ENCODE measurements at places on chromosomes 5 and 9. TPM values are rescaled to one million over a fixed set of nuclear protein-coding genes. Genes with fewer than 3 reads are reported as not detected.

DNA sequence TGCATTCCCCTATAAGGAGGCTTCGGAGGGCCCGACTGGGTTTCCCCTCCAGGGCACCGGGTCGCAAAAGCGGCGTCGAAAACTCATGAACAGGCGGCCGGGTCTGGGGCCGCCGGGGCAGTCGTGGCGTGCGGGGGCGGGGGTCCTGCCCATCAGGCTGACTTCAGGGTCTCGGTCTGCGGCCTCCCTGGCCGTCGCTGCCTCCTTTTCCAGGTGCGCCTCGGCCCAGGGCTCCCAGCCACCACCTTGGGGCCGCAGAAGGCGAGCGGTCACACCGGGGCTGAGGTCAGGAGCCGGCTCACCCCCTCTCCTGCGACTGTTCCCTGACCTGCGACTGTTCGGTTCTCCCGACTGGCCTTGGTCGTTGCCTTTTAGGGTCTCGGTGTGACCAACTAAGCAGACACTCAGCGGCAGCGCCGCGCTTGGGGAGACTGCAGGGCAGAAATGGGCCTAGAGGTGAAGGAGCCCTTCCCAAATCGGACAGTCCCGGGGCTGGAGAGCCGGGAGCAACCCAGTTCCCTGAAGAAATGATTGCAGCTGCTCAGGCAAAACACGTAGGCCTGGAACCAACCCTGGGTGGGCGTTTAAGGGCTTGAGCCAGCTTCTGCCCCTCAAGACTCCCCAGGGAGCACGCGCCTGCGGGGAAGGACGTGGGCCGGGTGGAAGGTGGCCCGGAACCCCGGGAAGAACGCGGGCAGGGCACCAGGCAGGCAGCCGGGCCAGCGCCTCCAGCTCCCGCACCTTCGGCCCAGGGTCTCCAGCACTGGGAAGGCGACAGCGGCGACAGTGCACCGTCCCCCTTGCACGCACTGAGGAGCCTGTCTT lies 11.2 kb downstream of the IRX2 start:
- DNase-seq = no peak

DNA sequence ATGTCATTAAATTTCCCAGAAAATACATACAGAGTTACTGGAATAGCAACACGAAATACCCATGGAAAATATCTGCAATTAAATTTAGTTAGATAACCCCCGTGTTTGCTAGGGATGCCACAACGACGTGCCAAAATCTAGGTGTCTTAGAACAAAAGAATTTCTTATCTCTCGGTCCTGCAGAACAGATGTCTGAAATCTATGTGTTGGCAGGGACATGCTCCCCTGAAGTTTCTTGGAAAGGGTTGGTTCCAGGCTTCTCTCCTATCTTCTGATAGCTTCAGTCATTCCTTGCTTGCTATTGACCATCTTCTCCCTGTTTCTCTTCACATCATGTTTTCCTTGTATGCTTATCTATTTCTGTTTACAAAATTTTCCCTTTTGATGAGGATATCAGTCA lies 1067.0 kb downstream of the CDH18 start:
- no peak for DNase-seq

OR13D1 gene
- total RNA-seq = not detected

GRCh38 chr5:127028822-127029457 lies 1.4 kb downstream of the MARCHF3 start:
- no peak for DNase-seq

- no peak for DNase-seq
Measured at GRCh38 chr9:107633406-107633805, 143.8 kb upstream of the KLF4 start.

DNA sequence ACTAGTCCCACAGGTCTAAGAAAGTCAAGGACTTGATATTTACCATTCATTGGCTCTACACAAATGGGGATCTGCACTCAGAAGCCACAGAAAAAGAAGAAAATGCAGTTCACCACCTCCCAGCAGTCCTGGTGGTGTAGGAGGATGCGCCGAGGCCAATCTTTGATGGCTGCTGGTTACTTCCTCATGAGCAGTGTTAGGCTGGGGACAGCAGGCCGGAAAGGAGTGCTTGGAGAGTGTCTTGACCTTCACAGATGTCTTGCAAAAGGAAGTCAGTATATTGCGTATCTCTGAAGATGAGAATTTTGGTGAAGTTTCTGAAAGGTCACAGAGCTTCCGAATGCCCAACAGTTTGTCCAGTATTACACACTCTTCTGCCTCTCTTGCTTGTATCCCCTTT lies 597.0 kb downstream of the EBF1 start:
- DNase-seq = no peak

GRCh38 chr9:8859416-8859815 lies 1059.8 kb upstream of the DMAC1 start:
- DNase-seq = no peak

DNA sequence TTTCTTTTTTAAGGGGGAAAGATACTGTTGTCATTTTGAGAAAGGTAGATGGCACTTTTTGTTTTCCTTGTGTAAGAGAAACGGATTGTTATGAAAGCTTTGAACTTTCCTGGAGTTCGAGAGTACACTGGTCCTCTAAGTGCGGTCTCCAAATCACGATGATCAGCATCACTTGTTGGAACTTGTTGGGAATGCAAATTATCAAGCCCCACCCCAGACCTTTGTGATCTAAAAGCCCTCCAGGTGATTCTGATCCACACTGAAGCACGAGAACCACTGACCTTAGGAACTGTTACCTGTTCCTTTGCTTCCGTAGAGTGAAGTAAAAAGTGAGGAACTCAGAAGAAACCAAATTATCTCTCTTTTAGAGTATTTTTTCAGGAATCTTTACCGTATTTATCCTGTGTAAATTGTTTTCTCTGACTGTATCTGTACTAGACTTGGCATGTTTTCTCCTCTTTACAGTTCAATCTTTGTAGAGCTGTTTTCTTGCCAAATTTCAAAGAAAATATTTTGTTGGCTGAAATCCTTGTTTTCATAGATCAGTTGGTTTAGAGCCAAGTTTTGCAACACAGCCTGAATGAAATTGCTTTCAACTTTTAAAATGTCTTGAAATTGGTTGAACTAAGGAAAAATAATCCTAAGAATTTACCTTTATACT lies 4.0 kb downstream of the MAT2B start:
- no peak for DNase-seq

DNA sequence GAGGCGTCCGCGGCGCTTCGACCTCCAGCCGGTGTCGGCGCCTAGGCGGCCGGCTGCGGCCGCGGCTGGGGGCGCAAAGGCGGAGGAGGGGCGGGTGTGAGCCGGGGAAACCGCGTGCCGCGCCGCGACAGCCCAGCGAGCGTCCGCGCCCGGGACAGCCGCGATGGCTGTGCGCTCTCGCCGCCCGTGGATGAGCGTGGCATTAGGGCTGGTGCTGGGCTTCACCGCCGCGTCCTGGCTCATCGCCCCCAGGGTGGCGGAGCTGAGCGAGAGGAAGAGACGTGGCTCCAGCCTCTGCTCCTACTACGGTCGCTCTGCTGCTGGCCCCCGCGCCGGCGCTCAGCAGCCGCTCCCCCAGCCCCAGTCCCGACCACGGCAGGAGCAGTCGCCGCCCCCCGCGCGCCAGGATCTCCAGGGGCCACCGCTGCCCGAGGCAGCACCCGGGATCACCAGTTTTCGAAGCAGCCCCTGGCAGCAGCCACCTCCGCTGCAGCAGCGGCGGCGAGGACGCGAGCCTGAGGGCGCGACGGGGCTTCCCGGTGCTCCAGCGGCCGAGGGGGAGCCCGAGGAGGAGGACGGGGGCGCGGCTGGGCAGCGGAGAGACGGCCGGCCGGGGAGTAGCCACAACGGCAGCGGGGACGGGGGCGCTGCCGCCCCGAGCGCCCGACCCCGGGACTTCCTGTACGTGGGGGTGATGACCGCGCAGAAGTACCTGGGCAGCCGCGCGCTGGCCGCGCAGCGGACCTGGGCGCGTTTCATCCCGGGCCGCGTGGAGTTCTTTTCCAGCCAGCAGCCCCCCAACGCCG lies 605 bp downstream of the CHSY3 start:
- no peak for DNase-seq

GRCh38 chr5:180636403-180637075 lies 12.9 kb downstream of the FLT4 start:
- DNase-seq = no peak

DNA sequence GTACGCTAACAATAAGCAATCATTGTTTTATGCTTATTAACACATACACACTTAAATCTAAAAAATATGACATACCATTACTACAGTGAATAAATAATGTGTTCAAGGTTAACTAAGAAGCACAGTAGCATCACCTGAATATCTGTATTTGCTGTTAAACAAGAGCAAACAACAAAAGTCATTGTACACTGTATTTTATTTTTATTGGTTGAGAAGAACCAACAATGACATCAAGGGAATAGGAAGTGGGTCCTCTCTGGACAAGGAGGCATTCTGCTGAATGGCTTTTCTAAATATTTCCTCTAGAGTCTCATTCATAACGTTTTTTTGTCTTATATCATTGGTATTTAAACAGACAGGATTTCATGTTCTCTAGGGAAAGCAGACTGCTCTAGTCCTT lies 460.4 kb downstream of the CDH9 start:
- no peak for DNase-seq

DNA sequence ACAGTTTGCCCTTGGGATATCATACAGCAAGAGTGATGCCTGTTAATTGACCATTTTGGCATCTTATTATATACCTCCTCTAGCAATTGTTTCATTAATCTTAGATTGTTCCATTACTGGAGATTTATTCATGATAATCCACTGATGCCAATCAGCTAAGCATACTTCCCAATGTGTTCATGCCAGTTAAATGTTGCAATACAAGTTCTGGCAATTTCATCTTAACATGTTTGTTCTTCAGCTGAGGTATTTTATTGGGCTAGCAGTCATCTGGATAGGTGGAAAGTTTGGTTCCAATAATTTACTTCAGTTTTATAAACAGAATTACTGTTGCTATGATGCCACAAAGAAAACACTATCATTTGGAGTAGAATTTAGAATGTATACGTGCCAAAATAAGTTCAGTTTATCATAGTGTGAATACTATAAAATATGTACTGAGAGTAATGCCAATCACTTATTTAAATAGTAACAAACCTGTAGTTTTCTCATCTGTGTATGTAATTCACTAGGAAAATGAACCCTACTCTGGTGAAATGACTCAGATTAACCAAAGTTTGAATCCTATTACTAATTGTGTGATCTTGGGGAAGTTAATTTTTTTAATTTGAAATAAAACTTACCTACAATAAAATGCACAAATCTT lies 27.9 kb upstream of the IL31RA start:
- DNase-seq = no peak

- DNase-seq = no peak
Measured at GRCh38 chr5:95564450-95564849, 9.5 kb downstream of the ARSK start.

- no peak for DNase-seq
Measured at GRCh38 chr9:526904-527591, 312.4 kb downstream of the DOCK8 start.

GRCh38 chr5:163607256-163607655 lies 101.8 kb downstream of the MAT2B start:
- DNase-seq = no peak

DNA sequence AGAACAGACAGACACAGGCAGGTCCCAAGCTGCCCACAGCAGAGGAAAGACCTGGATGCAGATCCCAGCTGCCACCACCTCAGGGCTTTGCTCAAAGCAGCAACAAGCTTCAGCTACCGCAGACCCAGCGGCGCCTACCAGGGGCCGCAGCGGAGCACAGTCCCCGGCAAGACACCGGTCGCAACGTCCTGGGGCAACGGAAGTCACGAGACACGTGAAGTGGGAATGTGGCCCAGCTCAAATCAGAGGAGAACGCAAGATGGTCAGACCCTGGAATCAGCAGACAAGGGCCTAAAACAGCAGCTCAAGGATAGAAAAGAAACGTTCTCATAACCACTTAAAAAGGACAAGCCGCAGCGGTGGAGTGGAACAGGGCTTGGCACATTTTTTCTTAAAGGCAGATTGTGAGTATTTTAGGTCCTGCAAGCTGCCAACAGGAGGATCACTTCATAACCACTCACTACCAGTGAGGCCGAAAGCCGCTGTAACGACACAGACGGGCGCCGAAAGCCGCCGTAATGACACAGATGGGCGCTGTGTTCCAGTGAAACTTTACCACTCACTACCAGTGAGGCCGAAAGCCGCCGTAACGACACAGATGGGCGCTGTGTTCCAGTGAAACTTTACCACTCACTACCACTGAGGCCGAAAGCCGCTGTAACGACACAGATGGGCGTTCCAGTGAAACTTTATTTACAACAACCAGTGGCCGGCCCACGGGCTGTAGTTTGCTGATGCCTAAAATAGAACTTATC lies 21.7 kb downstream of the SLC9A3 start:
- no peak for DNase-seq
